ENCODE measurements at places on chromosomes 16 and 17.

- no peaks in the 10 kb centered on the region for H3K36me3 ChIP-seq
- H3K4me1 ChIP-seq = no peaks in the 10 kb centered on the region
- H3K4me3 ChIP-seq = no peak overlapping the region
- H3K27me3 ChIP-seq = no peaks in the 10 kb centered on the region
- DNase-seq = no peak
These were observed 34.0 kb downstream of the TIMM22 start for GRCh38 chr17:1030684-1031532.

- no peak overlapping the region for H3K4me3 ChIP-seq
- H3K27me3 ChIP-seq = no peaks in the 10 kb centered on the region
- DNase-seq = no peak
These were observed 20.5 kb downstream of the USP36 start for GRCh38 chr17:78819806-78820792.

DNA sequence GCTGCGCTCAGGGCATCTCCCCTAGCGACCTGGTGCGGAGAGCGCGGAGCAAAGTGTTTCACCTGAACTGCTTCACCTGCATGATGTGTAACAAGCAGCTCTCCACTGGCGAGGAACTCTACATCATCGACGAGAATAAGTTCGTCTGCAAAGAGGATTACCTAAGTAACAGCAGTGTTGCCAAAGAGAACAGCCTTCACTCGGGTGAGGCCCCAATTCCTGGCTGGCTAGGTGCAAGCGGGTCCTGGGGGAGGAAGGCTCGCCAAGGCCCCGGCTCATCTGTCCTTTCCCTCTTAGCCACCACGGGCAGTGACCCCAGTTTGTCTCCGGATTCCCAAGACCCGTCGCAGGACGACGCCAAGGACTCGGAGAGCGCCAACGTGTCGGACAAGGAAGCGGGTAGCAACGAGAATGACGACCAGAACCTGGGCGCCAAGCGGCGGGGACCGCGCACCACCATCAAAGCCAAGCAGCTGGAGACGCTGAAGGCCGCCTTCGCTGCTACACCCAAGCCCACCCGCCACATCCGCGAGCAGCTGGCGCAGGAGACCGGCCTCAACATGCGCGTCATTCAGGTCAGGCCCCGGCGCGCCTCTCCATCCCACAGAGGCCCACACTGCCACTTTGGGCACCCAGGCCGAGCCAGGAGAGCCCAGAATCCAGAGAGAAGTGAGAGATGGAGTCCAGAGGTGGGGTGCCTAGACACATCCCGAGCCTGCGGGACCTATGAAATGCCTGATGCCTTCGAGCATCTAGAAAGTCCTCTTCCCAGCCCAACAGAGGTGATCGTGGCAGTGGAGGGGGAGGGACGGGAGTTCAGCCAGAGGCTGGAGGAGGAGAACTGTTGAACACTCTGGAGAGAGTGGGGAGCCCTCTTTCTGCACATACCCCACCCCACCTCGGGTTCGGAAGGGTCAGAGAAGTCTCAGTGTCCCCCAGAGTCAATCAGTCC lies 3.3 kb downstream of the LHX1 start:
- no peak for DNase-seq
- no peak overlapping the region for H3K4me3 ChIP-seq
- H3K4me1 ChIP-seq = peaks cover 2% of the 10 kb centered on the region
- peaks cover 98% of the 10 kb centered on the region for H3K27me3 ChIP-seq
- H3K36me3 ChIP-seq = no peaks in the 10 kb centered on the region

GRCh38 chr16:35743101-35743692 lies 2283.8 kb downstream of the TP53TG3F start:
- H3K4me3 ChIP-seq = no peak overlapping the region
- H3K27ac ChIP-seq = no peak overlapping the region
- no peaks in the 10 kb centered on the region for H3K27me3 ChIP-seq

- no peak overlapping the region for H3K4me3 ChIP-seq
- no peaks in the 10 kb centered on the region for H3K36me3 ChIP-seq
- H3K4me1 ChIP-seq = no peaks in the 10 kb centered on the region
- peak; percentile 24 for DNase-seq
- H3K27ac ChIP-seq = peak overlapping the region; percentile 30
These were observed 4.8 kb upstream of the AARSD1 start for GRCh38 chr17:42969001-42969581.

- no peak overlapping the region for H3K4me3 ChIP-seq
- H3K4me1 ChIP-seq = no peaks in the 10 kb centered on the region
- H3K36me3 ChIP-seq = peaks cover 42% of the 10 kb centered on the region
- no peaks in the 10 kb centered on the region for H3K27me3 ChIP-seq
These were observed 7.0 kb upstream of the PPP1R27 start for GRCh38 chr17:81841866-81842265.

DNA sequence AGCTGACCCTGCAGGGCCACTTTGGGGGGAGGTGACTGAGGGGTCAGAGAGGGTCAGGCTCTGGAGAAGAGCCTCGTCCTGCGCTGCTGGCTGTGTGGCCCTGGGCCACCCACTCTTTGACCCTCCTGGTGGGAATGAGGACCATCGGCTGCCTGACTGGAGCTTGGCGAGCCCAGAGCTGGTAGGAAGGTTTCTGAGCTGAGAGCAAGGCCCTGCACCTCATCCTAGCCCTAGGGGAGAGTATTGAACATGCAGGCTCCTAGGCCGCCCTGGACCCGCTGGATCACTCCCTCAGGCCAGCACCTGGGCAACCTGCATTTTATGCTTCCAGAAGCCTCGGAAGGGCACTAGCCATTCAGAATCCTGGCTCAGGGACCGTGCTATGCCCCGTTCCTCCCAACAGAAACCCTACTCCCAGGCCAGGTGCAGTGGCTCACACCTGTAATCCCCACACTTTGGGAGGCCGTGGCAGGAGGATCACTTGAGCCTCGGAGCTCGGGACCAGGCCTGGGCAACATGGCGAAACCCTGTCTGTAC lies 14.5 kb downstream of the MAP2K3 start:
- H3K27me3 ChIP-seq = no peaks in the 10 kb centered on the region
- H3K4me3 ChIP-seq = no peak overlapping the region
- H3K27ac ChIP-seq = no peak overlapping the region

GRCh38 chr17:45384047-45384788 lies 48.5 kb downstream of the ARHGAP27 start:
- H3K27me3 ChIP-seq = no peaks in the 10 kb centered on the region
- no peak overlapping the region for H3K4me3 ChIP-seq
- peak; percentile 36 for DNase-seq
- no peaks in the 10 kb centered on the region for H3K36me3 ChIP-seq
- H3K4me1 ChIP-seq = no peaks in the 10 kb centered on the region

GRCh38 chr17:282000-282911 lies 70.4 kb downstream of the RPH3AL start:
- no peaks in the 10 kb centered on the region for H3K36me3 ChIP-seq
- H3K27ac ChIP-seq = no peak overlapping the region
- no peaks in the 10 kb centered on the region for H3K4me1 ChIP-seq
- no peak overlapping the region for H3K4me3 ChIP-seq

DNA sequence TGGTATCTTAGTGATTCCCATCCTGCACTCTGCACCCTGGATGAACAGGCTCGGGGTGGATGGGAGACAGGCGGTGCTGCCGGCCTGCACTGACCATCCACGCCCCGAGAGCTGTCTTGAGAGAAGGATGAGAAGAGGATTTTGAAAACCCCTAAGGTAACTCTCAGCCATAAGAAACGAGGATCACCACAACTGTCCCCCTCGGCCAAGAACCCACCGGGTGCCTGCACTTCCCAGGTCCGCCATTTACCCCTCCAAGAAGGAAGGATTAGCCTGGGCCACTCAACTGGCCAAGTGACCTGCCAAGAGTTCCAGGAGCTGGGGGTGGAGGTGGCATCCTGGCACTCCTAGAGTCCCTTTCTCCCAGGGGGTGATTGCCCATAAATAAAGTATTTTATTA lies 302.4 kb upstream of the TNRC6C start:
- no peaks in the 10 kb centered on the region for H3K4me1 ChIP-seq
- no peak overlapping the region for H3K4me3 ChIP-seq
- no peaks in the 10 kb centered on the region for H3K27me3 ChIP-seq
- no peaks in the 10 kb centered on the region for H3K36me3 ChIP-seq

DNA sequence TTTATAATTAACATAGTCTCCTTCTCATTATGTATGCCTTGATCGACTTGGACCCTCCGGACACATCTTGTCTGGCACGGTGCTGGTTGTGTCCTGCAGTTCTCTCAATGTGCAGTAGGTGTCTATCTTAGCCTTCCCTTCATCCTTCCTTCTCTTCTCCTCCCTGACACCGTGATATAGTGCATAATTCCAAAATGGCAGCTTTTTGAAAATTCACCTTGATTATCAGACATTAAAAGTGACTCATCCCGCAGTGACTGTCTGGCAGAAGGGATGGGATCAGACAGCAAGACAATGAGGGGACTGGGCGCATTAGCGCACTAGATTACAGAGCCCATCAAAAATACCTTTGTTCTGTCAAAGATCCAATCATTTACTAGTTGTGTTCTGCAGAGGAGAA lies 70.0 kb upstream of the PMFBP1 start:
- no peak overlapping the region for H3K4me3 ChIP-seq
- no peaks in the 10 kb centered on the region for H3K36me3 ChIP-seq
- DNase-seq = peak; percentile 51

DNA sequence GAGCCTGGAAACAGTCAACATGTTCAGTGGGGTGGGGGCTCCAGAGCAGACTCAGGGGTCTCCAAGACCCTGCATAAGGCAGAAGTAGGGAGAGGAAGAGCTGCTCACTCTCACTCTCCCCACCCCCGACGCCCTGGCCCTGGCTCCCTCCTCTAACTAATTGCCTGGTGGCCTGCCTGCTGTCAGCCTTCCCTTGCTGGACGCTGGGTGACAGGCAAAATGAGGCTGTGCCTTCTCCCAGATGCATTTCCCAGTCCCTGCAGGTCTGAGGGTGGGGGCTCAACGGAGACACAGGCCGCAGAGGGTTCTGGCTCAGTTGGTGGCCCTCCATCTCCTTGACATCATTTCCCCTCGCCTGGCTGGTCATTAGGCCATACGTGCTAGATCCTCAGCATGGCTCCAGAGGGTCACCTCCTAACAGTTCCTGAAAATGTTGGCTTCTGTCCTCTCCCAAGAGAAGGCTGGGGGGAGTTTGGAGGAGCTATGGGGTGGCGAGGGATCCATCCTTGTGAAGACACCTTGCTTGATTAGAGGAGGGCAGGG lies 1.4 kb downstream of the FMNL1 start:
- no peak for DNase-seq
- no peak overlapping the region for H3K27ac ChIP-seq
- H3K4me1 ChIP-seq = peaks cover 6% of the 10 kb centered on the region
- no peaks in the 10 kb centered on the region for H3K36me3 ChIP-seq
- no peak overlapping the region for H3K4me3 ChIP-seq

All from A673 (cell line).